Activated CD4-positive, alpha-beta T cell treated with anti-CD3 and anti-CD28 coated beads, Interleukin-2, amount 10 ng/mL, durations not matched to agents 7 days and 5 days (primary cell): ENCODE measurements at places on chromosomes 13 and 19. TPM values are rescaled to one million over a fixed set of nuclear protein-coding genes. Genes with fewer than 3 reads are reported as not detected.

The RASGRP4 gene
- total RNA-seq, result 2.6 TPM

The LENG8 gene
- total RNA-seq, result 248 TPM

The KLF16 gene
- 25.5 TPM for total RNA-seq

- DNase-seq, result no peak
- peaks cover 47% of the 10 kb centered on the region for H3K4me1 ChIP-seq
Observed at GRCh38 chr13:29922896-29923295, 72.5 kb upstream of the UBL3 start.

DNA sequence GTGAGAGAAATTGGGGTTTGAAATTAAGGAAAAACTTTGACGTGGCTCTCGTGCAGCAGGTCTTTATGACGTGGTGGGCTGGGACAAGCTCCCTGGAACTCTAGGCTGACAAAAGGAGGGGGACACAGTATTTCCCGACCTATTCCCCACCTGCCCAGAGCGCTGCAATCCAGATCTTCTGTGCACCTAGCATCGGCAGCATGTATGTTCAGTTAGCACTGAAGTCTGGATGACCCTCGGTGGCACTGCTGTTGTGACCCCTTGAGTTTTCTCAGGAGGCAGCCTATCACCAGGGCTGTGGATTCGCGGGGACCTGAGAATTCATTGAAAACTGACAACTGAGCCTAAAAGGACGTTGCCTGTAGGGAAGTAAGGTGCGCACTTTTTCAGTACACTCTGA lies 9.1 kb upstream of the ZNF536 start:
- H3K27ac ChIP-seq, result no peak overlapping the region
- H3K4me1 ChIP-seq, result no peaks in the 10 kb centered on the region
- no peak for DNase-seq
- H3K4me3 ChIP-seq, result no peak overlapping the region

The FUT6 gene
- total RNA-seq, result not detected

GRCh38 chr19:52601025-52601973 lies 31.2 kb downstream of the ZNF701 start:
- peak; percentile 95 for DNase-seq
- peak overlapping the region; percentile 85 for H3K27ac ChIP-seq
- H3K4me3 ChIP-seq, result peak overlapping the region; percentile 92
- H3K27me3 ChIP-seq, result no peaks in the 10 kb centered on the region
- H3K4me1 ChIP-seq, result peaks cover 24% of the 10 kb centered on the region

GRCh38 chr19:752652-753517 lies 2.0 kb downstream of the MISP start:
- H3K27me3 ChIP-seq, result no peaks in the 10 kb centered on the region
- no peak overlapping the region for H3K27ac ChIP-seq
- no peak overlapping the region for H3K4me3 ChIP-seq
- H3K4me1 ChIP-seq, result no peaks in the 10 kb centered on the region
